ENCODE measurements at places on chromosomes 2 and 18.

DNA sequence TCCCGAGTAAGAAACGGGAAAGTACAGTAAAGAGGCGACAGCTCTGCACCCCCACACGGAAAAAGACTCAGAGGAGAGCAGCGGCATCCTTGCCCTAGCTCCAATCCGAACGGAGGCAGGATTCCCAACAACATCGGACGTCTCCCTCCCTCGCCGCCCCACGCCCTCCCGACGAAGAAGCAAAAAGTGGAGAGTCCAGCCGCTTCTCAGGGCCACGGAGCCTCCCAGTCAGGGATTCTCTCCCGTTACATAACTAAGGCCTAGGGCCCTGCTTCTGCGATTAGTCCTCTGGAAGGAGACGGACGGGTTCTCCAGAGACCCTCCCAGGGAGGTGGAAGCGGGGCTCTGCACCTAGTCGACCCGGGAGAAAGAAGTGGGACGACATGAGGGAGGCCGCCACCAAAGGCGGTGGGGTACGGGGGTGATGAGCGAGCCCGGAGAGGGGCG lies 587 bp downstream of the SUMO1 start:
- peak; percentile 2 for DNase-seq

DNA sequence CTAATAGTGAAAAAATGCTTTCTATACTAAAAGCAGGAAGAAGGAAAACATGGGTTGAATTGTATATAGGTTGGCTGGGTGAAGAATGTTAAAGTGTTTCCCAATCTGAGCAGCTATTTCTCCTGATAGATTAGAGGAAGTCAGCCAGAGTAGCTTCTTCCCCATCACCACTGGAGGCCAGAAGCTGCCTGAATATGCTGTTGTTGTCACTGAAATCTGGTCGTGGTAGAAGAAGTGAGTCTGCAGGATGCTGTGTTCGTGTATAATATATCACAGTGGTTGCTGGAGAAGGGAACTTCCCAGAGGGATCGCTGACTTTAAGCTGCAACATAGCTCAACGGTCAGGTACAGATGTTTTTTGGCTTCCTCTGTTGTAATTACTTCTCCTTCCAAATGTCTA lies 247.5 kb upstream of the LRATD1 start:
- DNase-seq = no peak

DNA sequence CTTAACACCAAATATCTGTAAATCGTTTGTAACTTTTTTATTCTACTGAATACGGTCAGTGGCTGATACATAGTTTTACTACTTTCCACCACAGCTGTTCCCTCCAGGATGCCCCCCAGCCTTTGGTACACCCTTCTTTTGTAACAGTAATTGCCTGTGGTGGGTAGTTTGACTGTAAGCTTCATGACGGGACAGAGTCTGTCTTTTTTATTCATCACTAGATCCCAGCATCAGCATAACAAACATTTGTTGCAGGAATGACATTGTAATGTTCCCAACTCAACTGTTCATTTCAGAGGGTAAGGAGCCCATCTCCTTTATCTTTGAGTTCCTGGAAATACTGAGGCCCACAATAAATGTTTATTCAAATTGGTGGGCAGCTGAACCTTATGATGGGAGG lies 67.5 kb downstream of the MBOAT2 start:
- DNase-seq = no peak

- no peak for DNase-seq
These were observed 3.1 kb upstream of the SPP2 start for GRCh38 chr2:234047361-234047760.

GRCh38 chr2:72388263-72388662 lies 240.6 kb upstream of the CYP26B1 start:
- no peak for DNase-seq

DNA sequence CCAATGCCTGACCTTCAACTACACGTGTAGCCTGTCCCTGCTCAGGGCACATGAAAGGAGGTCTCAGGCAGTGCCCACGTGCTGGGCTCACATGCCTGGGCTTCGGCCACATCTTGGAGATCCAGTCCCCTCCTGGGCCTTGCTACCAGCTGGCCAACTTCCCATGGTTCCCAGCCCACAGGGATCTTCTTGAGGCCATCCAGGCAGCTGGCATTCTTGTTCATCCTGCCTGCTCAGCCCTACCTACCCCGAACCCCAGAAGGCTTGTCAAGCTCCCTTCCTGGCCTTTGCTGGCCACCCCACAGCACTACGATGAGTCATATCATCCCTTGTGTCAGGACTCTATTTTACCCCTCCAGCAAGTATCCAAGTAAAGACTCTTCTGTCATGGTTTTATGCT lies 97.1 kb downstream of the ZBTB7C start:
- no peak for DNase-seq

DNA sequence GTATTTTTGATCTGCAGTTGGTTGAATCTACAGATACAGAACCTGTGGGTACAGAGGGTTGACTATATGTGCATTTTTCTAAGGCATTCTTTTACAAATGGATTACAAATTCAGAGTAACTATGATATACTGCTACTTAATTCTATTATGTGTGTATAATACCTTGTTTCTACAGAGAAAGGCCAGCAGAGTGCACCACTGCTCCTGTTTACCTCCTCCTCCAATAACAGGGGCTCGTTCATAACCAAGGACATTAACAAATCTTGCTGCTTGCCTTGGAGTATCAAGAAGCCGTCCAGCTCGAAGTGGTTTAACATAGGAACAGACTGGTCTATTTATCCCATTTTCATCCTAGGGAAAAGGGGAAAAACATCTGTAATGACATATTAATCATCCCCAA lies 16.4 kb downstream of the CEP76 start:
- DNase-seq = no peak

DNA sequence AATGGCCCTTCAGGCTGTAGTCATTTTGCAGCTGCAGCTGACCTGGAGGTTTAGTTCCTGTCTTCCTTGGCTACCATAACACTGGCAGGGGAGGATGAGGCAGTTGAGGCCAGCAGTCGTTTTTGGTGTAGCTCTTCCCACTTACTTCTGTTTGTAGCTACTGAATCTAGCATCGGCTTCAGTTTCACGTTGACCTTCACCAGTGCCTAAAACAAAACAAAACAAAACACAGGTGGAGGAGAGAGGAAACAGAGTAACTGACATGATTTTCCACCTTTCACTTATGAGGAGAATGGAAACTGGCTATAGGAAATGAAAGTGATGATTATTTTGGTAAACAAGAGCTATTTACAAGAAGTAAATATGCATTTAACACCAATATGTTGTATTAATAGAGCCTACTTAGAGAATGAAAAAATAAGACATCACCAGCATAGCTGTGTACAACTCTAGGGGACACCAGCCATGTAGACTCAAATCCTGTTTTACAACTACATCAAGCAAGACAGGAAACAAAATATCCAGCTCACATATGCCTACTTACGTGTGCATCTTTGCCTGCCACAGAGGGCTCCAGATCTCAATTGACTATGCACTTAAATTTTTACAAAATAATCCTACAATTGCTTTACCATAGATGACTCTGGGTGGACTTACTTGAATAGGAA lies 236.9 kb downstream of the AGPS start:
- no peak for DNase-seq

- DNase-seq = peak; percentile 1
These were observed 24.9 kb downstream of the FHL2 start for GRCh38 chr2:105373895-105374401.

- DNase-seq = no peak
These were observed 638 bp downstream of the RPS7 start for GRCh38 chr2:3575534-3576262.

- DNase-seq = no peak
These were observed 222.9 kb downstream of the EIPR1 start for GRCh38 chr2:3154700-3155099.

DNA sequence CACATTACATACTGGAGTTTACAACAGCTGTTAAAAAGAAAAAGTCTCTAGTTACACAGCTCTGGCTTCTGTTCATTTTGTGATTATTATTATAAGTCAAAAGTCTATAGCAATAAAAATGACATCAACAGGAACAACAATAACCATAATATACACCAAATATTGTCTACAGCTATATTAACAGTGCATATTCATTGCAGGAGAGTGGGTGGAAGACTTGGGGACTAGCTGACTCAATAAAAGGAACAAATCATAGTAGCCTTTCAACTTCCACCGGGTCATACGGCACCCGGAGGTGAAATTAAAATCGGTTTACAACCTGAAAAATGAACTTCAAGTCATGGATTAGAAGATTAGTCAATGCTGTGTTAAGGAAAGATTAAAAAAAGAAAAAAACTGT lies 642.1 kb downstream of the SATB2 start:
- DNase-seq = no peak

DNA sequence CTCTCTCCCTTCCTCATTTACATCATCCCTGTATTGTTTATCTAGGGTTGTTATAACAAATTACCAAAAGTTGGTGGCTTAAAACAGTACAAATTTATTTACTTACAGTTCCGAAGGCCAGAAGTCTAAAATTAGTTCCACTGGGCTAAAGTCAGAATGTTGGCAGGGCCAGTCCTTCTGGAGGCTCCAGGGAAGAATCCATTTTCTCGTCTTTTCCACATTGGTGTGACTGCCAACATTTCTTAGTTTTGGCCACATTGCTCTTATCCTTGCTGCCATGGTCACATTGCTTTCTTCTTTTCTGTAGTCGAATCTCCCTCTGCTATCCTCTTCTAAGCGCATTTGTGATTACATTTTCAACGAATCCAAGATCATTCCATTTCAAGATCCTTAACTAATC lies 34.7 kb downstream of the ICOS start:
- DNase-seq = no peak

DNA sequence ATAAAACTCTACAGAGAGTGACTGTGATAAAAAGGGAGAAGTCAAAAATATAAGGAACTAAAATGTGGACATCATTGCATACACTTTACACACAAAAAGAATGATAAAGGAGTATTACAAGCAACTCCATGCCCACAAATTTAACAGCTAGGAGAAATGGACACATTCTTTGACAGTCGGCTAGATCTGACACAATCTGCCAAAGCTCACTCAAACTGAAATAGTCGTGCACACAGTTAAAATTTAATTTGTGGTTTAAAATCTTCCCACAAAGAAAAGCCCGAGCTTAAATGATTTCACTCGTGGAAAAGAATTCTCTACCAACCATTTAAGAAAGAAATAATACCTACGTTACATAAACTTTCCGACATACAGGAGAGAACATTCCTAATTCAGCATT lies 132.4 kb downstream of the ZAP70 start:
- no peak for DNase-seq

GRCh38 chr2:181231151-181231550 lies 226.0 kb upstream of the ITGA4 start:
- DNase-seq = no peak

- no peak for DNase-seq
These were observed 604 bp upstream of the STK11IP start for GRCh38 chr2:219596954-219597551.

DNA sequence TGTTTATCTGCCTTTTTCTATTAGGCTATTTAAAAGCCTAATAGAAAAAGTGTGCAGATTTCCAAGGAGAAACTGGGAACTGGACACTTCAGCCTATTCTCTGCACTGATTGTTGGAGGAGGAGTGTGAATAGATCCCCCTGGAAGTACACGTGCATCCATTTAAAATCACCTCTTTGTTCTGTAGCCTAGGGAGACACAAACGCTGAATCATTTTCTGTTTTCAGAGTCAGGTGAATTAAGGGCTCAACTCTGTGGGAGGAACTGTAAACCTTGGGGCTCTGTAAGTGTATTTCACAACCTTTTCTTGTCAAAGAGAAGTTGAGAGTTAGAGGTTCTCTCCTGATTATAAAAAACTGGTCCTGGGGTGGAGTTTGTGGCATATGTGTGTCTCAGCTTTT lies 159.7 kb downstream of the SPAG16 start:
- DNase-seq = no peak

GRCh38 chr18:62044490-62045000 lies 142.3 kb downstream of the PIGN start:
- no peak for DNase-seq

- no peak for DNase-seq
These were observed 13.0 kb downstream of the INHBB start for GRCh38 chr2:120358734-120359465.

- DNase-seq = no peak
These were observed 82.1 kb downstream of the HS1BP3 start for GRCh38 chr2:20568501-20569463.

GRCh38 chr2:136067459-136067858 lies 50.5 kb downstream of the CXCR4 start:
- DNase-seq = no peak

DNA sequence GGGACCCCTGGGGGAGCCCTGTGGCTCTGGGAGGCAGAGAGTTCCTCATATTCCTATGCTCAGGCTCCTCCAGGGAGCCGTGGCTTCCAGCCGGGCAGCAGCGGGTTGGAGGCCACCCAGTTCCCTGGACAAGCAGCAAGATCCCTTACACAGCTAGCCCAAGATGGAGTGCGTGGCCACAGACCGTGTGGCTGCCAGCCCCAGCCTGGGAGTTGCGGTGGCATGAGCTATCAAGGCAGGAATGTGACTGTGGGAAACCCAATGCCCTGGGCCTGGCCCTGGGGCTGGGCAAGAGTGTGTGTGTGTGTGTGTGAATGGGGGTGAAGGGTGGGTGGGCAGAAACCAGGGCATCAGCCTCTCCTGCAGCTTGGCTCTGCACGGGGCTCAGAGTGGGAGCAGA lies 130.5 kb downstream of the DYSF start:
- DNase-seq = no peak

DNA sequence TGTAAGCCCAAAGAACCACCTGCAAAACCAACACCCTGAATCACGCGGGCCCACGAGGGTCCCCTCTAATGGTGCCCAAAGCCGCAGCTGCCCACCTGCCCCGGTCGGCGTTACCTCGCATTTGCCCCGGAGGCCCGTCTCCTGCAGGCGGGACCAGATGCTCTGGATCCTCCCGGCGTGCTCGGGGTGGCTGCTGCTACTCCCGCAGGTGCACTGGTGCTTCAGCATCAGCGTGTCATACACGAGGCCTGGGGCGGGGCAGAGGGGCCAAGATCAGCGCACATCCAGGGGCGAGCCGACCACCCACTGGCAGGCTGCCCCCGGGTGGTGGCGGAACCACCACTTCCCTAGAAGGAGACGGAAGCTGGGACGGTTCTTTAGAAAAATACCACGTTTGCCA lies 260.1 kb downstream of the TWIST2 start:
- no peak for DNase-seq

GRCh38 chr2:204042401-204042800 lies 105.8 kb downstream of the ICOS start:
- no peak for DNase-seq

DNA sequence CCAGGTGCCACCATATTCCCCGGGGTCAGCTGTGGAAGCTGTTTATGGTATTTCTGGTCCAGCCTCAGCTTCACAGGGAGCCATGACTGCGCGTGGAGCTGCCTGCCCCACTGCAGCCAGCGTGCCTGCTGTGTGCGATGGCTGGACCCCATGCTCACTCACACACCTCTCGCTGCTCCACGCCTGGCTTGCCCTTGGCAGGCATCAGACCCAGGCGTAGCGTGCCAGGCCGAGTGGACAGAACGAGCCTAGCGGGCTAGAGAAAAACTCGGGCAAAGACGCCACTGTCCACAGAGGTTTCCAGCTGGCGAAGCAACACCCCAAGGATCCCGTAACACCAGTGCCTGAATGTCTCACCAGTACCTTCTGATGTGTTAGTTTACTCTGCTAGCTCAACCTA lies 42.9 kb upstream of the PEX13 start:
- DNase-seq = no peak

- DNase-seq = no peak
These were observed 149.6 kb upstream of the CWC22 start for GRCh38 chr2:180156651-180157050.

- no peak for DNase-seq
These were observed 151.5 kb downstream of the ALK start for GRCh38 chr2:29769847-29770246.

Data from activated T-helper 1 cell treated with anti-CD3 and anti-CD28 coated beads, Interleukin-2, amount 50 U/mL, for 16 hours (primary cell).